ENCODE measurements at places on chromosomes 5 and 9.

- no peak for DNase-seq
These were observed 318.8 kb downstream of the DNAH5 start for GRCh38 chr5:13625616-13626198.

- DNase-seq: no peak
These were observed 236.6 kb downstream of the NR3C1 start for GRCh38 chr5:143166661-143167420.

- DNase-seq: no peak
These were observed 26.4 kb downstream of the TNPO1 start for GRCh38 chr5:72842816-72843215.

- DNase-seq: no peak
These were observed 1.7 kb downstream of the ADAMTS16 start for GRCh38 chr5:5141625-5142525.

GRCh38 chr9:128005923-128006322 is 25.1 kb upstream of the EEIG1 start:
- no peak for DNase-seq

DNA sequence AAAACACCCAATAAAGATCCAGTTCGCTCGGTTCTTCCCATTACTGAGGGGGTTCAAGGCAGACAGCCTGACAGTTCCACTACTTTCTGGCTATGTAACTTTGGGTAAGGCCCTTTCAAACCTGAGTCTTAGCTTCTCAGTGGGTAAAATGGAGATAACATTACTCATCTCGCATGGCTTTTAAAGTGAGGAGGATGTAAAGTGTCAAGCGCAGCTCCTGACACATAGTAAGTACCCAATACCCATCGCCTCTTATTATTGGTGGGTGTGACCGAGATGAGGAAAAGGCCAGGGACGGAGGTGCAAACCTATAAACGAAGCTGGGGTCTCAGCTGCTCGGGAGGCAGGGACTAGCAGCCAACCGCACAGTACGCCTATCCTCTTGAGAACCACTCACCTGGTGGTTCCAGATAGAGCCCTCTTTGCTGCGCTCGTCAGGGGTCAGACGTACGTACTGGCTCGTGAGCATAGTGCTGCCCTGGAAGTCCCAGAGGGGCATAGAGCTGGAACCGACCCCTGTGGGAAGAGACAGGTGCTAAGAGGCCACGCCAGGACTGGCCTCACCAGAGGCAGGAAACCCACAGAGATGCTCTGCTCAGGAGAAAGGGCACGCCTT is 584 bp downstream of the LMAN2 start:
- DNase-seq: no peak

DNA sequence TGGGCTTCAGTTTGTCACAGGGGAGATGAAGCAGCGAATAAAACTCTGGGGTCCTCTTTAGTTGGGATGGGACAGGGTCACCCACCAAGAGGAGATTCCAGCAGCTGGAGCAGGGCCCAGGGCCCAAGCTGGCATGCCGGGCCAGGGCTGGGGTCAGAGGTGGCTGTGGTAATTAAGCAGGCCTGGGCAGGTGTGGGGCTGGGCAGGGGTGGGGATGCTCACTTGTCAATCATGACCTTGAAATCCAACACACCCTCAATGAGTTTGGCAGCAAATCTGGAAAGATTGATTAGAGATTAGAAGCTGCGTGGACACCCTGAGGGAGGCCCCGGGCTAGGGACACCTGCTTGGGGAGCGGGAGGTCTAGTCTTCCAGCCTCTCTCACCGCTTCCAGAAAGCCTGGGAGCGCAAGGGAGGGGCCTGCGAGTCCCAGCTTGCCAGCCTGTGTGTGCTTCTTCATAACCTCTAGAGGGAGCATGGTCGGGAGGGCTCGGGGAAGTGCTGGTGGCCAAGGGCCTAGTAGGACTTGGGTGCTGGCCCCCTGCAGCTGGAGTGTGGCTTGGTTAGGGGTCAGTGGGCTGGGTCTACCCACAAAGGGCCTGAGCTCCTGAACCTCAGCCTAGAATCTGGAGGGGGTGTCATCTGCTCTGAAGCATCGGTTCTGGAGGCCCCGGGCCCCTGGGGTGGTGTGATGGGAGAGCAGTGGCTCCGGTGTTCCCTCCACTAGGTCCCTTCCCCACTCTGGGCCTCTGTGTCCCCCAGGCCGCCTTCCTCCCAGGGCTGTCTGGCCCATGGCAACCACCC is 7.6 kb downstream of the CRAT start:
- no peak for DNase-seq

DNA sequence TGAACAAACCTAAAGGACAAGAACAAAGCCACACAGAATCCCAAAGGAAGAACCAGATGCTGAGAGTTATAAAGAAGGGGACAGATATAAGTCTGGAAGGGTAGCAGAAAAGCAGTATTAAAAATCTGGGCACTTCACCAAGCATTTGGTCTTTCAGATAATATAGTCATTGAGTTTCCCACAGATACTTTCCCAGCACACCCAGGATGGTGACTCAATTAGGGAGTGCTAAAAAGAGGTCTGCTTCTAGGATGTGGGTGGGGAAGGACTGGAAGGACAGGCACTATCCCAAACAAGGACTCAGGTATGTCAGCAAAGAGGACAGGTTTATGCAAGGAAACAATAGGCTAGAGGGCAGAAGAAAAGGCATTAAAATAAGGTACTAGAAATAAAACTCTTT is 59.3 kb downstream of the DIAPH1 start:
- no peak for DNase-seq

DNA sequence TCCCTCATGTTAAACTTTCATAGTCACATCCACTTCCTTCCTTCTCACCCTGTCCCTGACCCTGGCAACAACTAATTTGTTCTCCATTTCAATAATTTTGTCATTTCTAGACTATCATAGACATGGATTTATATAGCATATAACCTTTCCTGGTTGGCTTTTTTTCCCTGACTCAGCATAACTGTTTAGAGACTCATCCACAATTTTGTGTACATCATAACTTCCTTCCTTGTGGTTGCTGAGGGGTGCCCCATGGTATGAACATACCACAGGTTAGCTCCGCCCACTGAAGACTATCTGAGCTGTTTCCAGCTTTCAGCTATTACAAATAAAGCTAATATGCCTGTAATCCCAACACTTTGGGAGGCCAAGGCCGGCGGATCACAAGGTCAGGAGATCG is 137.3 kb downstream of the PHF2 start:
- no peak for DNase-seq

- DNase-seq: no peak
These were observed 53.9 kb downstream of the FXN start for GRCh38 chr9:69089491-69089890.

GRCh38 chr9:108160706-108161355 is 671.3 kb upstream of the KLF4 start:
- no peak for DNase-seq

DNA sequence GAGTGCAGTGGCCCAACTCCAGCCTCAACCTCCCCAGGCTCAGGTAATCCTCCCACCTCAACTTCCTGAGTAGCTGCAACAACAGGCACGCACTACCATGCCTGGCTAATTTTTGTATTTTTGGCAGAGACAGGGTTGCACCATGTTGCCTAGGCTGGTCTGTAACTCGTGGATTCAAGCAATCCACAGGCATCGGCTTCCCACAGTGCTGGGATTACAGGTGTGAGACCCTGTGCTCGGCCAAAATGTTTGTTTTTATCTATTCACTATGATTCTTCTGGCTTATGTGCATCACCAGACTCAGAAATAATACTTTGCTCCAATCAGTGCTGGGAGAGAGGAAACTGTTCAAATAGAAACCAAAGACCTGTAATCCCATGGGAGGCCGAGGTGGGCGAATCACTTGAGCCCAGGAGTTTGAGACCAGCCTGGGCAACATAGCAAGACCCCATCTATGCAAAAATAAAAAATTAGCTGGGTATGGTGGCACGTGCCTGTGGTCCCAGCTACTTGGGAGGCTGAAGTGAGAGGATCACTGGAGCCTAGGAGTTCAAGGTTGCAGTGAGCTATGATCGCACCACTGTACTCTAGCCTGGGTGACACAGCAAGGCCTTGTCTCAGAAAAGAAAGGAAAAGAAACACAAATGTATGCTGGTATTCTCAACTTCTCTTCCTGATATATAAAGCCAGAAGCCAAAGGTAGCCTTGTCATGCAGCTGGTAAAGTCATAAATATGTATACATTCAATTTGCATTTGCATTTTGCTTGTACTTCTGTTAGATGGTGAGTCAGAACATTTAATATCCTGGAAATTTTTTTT is 4.5 kb downstream of the PIP5K1B start:
- no peak for DNase-seq

DNA sequence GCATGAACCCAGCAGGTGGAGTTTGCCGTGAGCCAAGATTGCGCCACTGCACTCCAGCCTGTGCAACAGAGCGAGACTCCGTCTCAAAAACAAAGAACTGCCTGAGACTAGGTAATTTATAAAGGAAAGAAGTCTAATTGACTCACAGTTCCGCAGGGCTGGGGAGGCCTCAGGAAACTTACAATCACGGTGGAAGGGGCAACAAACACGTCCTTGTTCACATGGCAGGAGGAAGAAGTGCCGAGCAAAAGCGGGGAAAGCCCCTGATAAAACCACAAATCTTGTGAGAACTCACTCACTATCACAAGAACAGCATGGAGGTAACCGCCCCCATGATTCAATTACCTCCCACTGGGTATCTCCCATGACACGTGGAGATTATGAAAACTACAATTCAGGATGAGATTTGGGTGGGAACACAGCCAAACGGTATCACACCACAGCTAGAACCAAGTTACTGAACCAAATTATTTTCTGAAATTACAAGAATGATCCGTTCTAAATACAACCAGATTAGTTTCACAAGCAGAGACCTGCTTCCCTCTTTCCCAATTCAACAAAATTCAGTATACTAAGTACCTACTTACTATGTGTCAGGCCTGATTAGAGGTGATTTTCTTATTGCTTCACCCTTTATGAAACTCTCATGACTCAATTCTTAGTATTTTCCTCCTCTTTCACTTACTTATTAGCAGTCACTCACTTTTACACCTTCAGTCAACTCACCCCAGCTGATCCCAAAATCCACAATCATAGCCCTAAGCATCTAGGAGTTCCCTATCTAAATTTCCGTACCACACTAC is 8.4 kb downstream of the UBTD2 start:
- DNase-seq: no peak

DNA sequence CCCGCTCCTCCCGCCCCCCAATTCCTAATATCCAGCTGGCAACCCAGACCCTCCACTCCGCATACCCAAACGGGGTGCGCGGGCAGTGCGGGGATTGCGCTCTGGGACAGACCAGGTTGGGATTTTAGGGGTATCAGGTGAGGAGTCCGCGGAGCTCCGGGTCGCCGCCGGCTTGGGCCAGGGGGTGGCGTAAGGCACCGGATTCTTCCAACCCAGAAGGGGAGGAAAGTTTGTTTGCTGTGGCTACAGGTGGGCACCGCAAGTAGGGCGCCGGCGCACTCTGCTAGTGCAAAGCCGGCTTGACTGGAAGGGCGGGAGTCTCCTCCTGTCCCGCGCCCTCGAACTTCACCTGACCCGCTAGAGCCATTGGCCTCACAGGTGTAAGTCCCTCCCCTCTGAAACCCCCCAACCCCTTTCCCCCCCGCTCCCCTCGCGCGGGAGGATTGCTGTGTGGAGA is 709 bp downstream of the IQGAP2 start:
- no peak for DNase-seq

GRCh38 chr9:136107155-136107952 is 11.3 kb downstream of the TMEM250 start:
- DNase-seq: no peak

DNA sequence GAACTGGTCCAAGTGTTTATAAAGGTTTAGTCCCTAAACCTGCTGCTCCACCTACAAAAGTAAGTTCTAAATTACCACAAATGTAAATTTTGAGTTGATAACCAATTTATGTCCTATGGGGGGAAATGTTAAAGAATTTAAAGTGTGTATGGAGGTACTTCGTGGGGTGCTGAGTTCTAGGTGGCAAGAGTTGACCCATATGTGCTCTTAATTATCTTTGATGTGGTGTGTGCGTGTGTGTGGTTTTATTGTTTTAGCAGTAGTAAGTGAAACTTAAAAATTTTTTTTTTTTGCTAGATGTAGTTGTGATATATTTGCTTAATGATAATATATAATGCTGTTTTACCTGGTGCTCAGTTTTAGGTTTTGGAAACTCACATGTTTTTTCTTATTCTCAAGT is 72.6 kb downstream of the GPBP1 start:
- no peak for DNase-seq

GRCh38 chr5:153585622-153586277 is 95.3 kb downstream of the GRIA1 start:
- DNase-seq: no peak
